ENCODE measurements at places on chromosomes 7 and 10.

- no peak for DNase-seq
These were observed 73.1 kb downstream of the CLIP2 start for GRCh38 chr7:74362266-74362665.

- DNase-seq, result no peak
These were observed 37.3 kb downstream of the PLPP4 start for GRCh38 chr10:120494313-120494710.

DNA sequence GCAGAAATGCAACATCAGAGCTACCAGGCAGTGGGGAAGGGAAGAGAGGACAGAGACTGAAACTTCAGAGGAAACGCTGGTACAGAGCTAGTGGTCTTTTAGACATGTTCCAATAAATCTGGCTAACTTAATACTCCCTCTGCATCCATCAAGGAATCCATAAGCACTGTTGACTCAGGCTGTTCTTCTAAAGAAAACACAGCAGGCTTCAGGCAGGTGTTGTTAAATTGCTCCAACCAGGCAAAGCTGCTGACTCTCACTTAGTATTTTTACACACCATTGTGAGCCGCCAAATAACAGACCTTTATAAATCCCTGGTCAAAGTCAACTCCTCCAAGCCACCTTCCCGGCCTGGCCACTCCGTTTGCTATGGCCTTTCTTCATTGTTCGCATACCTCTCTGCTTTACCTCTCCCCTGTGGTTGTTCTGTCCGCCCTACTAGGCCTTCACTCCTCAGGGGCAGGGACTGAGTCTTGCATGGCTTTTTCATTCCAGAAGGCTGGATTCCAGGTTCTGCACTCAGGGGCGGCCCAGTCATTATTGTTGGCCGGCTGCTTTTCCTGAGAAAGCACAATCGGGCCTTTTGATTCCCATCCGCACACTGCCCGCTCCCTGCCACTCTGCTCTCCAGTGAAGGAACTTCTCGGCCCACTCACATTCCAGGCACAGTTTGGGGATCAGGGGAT lies 18.4 kb downstream of the CREB3L2 start:
- no peak for DNase-seq

- no peak for DNase-seq
These were observed 24.3 kb downstream of the SEM1 start for GRCh38 chr7:96685353-96685752.

GRCh38 chr7:106501605-106502580 lies 159.1 kb downstream of the CCDC71L start:
- no peak for DNase-seq

GRCh38 chr7:134855442-134855841 lies 76.0 kb downstream of the CALD1 start:
- no peak for DNase-seq

- no peak for DNase-seq
These were observed 155.1 kb downstream of the ANK3 start for GRCh38 chr10:60234551-60234950.

GRCh38 chr7:47992446-47992845 lies 13.0 kb upstream of the HUS1 start:
- DNase-seq, result no peak
